ENCODE measurements at places on chromosomes 2 and 18.
A peak's percentile ranks its signal among the peaks of the same experiment; 100 is the strongest.

GRCh38 chr2:119760237-119760955 lies 674 bp downstream of the PTPN4 start:
- no peak for DNase-seq

DNA sequence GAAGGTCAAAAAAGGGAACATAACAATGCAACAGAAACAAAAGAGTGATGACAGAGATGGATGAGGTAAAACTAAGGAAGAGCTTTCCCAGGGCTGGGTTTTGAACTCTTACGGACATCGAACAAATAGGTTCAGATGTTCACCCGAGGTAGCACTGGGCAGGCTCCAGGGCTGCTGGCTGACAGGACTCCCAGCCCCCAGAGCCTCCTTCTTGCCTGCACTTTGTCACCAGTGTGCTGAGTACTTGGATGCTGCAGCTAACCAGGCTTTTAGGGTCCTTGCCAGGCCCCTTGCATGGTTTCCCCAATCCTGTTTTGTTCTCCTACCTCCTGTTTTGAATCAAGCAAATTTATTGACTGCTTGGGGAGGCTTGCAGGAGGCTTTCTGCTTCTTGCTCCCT lies 322.9 kb downstream of the DYSF start:
- no peak for DNase-seq

DNA sequence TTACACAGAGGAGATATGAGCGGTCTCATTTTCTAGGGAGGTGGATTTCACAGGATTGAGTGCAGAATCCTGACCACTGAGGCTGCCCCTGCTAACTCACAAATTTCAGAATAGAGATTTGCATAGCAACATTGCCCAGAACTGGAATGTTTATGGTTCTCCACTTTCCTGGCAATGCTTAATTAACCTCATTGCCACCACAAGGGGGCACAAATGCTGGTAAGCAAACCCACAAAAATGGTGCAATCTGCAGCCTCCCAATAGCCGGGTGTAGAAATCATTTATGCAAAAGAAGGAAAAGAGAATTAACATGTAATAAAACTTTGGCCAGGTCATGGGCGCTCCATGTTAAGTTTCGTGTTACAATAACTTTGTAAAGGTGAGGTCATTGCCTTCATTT lies 112.4 kb downstream of the CYRIA start:
- DNase-seq: no peak

DNA sequence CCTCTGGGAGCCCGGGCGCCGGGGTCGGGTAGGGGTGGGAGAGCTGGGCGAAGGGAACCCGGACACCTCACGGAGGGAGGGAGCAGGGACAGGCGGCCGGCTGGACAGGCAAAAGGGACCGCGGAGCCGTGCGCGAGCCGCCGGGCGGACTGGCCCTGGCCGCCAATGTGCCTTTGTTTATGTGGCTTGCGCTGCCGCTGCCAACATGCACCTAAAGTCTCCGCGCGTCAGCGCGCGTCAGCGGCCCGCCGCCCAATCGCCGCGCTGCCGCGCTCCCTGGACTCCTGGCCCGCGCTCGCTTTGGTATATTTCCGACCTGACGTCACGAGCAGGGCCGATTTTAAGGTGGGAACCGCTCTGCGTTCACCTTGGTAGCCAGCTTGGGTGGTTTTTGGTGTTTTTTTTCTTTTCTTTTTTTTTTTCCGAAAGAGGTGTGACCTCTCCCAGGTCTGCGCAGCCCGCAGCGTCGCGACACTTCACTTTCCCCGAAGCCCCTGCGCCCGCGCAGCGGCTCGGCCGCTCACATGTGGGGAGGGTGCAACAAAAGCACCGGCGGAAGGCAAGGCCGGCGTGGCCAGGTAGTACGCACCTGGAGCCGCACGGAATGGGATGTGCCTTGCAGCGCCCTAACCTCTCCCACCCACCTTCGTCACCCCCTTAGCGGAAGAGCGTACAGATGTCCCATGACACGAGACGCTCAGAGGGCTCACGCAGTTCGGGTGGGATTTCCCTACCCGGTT lies at the start of gene NR4A2:
NR4A2 (minus strand) TSS at position 188 of the 740 bp plus-strand sequence. CDS start 2,535 bp downstream, outside the sequence.
- DNase-seq: peak; percentile 91

- no peak for DNase-seq
Observed at GRCh38 chr18:34867520-34867919, 157.4 kb downstream of the DTNA start.
